Endothelial cell (in vitro differentiated cells): ENCODE measurements at places on chromosomes 1 and 21. TPM values are rescaled to one million over a fixed set of nuclear protein-coding genes. Genes with fewer than 3 reads are reported as not detected.

The TP73 gene
- not detected for total RNA-seq

The MXRA8 gene
- 0.64 TPM for total RNA-seq

The SH2D2A gene
- not detected for total RNA-seq

The TRIM63 gene
- total RNA-seq, result not detected

The CHIT1 gene
- not detected for total RNA-seq

The CLIC6 gene
- 5.4 TPM for total RNA-seq

The CENPF gene
- 20.8 TPM for total RNA-seq

DNA sequence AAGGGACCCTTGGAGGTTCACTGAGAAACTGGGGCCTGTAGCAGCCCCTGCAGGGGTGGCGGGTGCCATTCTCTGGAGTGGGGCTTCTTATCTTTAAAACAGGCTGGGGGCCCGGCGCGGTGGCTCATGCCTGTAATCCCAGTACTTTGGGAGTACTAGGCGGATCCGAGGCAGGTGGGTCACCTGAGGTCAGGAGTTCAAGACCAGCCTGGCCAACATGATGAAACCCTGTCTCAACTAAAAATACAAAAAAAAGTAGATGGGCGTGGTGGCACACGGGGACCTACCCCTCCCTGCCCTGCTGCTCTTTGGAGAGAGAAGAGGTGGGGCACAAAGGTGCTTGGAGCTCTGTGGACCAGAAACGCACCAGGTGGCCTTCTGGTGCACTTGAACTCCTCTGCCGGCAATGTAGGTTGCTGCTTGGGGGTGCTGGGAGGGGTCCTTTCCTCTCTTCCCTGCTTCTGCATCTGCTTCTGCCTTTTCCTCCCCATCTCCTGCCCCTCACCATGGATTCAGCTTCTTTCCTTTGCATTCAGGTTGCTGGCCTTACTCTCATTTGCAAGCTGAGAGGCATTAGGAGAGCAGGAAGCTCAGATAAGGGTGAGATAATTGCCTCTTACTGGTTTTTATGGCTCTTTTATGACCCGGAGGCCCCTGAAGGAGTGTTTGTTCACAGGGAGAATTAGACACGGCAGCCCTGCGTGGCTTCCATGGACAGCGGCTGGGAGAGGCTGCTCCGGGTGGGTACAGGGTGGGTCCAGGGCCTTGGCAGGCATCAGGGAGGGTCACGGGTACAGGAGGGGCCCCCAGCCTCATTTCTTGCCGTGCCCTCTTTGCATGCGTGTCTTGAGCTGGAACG, 57.4 kb downstream of the ARHGEF10L start:
- DNase-seq, result no peak

DNA sequence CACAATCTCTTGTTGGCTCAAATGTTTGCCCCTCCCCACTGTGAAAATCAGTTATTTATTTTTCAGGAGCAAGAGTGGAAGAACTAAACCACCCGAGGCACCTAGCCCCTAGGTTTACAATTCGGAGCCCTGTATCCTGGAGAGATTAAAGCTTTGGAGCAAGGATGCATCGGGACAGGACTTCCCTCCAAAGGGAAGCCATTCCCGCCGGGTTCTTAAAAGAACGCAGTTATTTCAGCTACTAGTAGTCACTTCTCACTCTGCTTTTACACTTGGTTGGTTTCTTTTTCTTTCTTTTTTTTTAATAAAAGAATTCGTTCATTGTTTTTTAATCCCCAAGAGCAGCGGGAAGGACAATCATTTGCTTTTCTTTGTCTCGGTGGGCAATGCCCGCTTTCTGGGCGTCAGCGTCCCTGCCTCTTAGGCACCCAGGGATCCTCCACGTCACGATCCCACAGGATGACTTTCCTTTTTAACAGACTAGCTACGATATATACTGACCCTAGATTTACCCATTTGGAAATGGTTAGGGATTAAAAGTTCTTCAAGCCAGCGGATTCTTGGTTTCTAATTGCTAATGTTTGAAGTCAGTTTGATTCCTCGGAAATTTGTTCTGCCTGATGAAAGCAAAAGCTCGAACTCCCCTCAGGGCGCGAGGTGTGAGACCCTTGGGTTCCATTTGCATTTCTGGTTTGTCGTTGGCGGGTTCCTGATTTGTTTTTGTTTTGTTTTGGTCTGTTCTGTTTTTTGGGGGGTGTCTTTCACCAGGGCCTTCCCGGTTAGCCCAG, 9.0 kb downstream of the TBX15 start:
- no peak for DNase-seq

- DNase-seq, result no peak
These were observed 554.6 kb upstream of the BEND5 start for GRCh38 chr1:49331066-49331852.

DNA sequence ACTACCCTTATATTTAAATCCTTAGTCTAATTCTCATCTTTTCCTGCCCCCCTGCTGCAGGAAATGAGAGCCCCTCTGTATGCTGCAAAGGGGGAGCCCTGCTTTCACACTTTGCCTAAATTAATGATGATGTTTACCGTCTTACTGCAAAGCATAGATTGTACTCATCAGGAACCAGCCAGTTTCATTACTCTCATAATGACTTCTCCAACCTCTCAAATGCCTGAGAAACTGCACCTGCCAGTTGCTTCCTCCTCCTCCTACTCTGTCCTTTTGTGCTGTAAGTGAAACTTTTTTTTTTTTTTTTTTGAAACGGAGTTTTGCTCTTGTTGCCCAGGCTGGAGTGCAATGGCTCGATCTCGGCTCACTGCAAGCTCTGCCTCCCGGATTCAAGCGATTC, 101.7 kb downstream of the ADSS2 start:
- no peak for DNase-seq

DNA sequence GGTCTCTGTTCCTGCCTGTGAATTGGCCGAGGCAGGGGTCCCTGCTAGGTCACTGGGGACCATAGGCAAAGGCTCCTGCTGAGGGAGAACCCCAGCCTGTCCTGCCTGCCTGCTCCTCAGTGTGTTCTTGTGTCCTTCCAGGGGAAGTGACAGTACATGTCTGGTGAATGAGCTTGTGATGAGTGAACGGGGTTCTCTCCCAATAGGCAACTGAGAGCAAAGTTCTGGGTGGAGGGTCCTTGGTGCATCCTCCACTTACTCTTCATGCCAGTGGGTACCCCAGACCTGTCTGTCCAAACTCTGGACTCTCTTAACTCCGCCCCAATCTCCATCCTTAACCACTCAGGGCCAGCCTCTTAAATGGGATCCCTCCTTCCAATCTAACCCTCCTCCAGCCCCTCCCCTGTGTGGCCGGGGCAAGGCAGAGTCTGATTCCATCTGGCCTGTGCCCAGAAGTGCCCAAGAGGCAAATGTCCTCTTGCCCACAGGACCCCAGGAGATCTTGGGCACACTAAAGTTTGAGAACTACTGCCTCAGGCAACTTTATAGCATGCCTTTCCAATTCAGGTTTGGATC, 2.0 kb downstream of the XKR8 start:
- DNase-seq, result no peak

- no peak for DNase-seq
These were observed 115.4 kb downstream of the SMYD2 start for GRCh38 chr1:214396330-214396729.

GRCh38 chr1:20732588-20733359, at the start of gene SH2D5:
Gene SH2D5, minus strand, starts transcription at chr1:20732703. Its CDS starts 4,659 bp downstream, at chr1:20728044.
- no peak for DNase-seq

- no peak for DNase-seq
These were observed 91.3 kb upstream of the COA6 start for GRCh38 chr1:234281826-234282489.
